ENCODE measurements at places on chromosomes 6 and 20. TPM values are rescaled to one million over a fixed set of nuclear protein-coding genes. Genes with fewer than 3 reads are reported as not detected.

HLA-DPA1 gene
- 12.7 TPM for total RNA-seq

SIRPB1 gene
- 3.5 TPM for total RNA-seq

POPDC3 gene
- total RNA-seq = not detected

ELOVL2 gene
- total RNA-seq = 0.04 TPM

FAM83B gene
- 71.8 TPM for total RNA-seq

MAS1L gene
- not detected for total RNA-seq

ZNF391 gene
- total RNA-seq = 1.4 TPM

EYA2 gene
- 27.7 TPM for total RNA-seq

FOXQ1 gene
- total RNA-seq = 10.0 TPM

TPX2 gene
- 32.6 TPM for total RNA-seq

TRIM31 gene
- total RNA-seq = 0.20 TPM

CLDN20 gene
- not detected for total RNA-seq

PRRC2A gene
- 103 TPM for total RNA-seq

PDYN gene
- total RNA-seq = not detected

TSBP1 gene
- not detected for total RNA-seq

SRF gene
- total RNA-seq = 19.3 TPM

DNA sequence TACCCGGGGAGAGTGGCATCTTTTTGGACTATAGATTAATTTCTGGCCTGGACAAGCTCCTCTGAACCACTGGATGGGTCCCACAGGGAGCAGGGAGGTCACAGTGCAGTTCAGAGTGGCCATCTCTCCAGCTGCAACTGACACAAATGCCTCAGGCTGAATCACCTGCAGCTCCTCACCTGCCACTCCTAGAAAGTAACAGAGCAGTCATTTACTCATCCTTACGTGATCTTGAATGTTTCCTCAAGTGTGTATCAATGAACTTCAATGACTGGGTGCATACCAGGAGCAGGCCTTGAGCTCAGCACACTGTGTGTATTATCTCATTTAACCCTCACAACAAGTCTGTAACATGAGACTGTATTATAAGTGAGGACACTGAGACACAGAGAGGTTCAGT lies 40.0 kb upstream of the SIRPG start:
- ATAC-seq = no peak

DNA sequence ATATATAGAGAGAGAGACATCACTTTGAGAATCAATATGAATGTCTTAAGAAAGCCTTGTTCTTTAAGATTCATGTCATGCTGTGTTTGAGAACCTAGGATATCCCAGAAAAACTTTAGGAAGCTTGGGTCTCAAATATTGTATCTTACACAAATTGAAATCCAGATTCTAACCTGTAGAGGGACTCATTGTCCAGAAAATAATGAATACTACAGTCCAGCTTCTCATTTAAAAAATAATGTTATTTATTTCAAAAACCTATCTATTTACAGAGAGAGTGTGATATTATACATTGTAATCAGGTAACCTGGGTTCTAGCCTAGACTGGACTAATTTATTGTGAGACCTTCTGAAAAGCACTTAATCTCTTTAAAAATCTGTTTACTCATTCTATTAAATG lies 4.2 kb downstream of the RFX6 start:
- no peak for ATAC-seq

GRCh38 chr6:170162011-170162774 lies 128.7 kb downstream of the DLL1 start:
- no peak for ATAC-seq

- ATAC-seq = no peak
Measured at GRCh38 chr20:4998160-4998651, 3.1 kb downstream of the SLC23A2 start.

- no peak for ATAC-seq
Measured at GRCh38 chr6:113110211-113110610, 746.9 kb upstream of the MARCKS start.

GRCh38 chr6:43376551-43376981 lies 7.1 kb upstream of the ZNF318 start:
- peak; percentile 68 for ATAC-seq

DNA sequence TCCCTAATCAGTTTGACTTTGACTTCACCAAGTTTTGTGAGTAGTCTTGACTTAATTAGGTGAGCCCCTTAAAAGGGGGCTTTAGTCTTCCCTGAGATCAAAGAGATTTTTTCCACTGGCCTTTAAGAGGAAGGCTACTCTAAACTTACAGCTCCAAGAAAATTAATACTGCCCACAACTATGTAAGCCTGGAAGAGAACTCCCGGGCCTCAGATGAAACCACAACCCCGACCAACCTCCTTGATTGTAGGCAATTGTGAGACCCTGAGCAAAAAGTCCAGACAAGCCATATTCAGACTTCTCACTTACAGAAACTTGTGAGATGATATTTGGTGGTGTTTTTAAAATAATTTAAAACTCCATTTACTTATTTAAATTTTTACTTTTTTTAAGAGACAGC lies 18.1 kb downstream of the SNX3 start:
- ATAC-seq = no peak

DNA sequence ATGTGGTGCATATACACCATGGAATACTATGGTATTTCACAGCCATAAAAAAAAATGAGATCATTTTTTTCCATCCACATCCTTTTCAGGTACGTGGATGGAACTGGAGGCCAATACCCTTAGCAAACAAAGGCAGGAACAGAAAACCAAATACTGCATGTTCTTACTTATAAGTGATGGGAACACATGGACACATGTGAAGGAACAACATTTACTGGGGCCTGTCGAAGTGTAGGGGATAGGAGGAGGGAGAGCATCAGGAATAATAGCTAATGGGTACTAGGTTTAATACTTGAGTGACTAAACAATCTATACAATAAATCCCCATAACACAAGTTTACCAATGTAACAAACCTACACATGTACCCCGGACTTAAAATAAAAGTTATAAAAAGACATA lies 30.5 kb downstream of the CCN2 start:
- no peak for ATAC-seq

DNA sequence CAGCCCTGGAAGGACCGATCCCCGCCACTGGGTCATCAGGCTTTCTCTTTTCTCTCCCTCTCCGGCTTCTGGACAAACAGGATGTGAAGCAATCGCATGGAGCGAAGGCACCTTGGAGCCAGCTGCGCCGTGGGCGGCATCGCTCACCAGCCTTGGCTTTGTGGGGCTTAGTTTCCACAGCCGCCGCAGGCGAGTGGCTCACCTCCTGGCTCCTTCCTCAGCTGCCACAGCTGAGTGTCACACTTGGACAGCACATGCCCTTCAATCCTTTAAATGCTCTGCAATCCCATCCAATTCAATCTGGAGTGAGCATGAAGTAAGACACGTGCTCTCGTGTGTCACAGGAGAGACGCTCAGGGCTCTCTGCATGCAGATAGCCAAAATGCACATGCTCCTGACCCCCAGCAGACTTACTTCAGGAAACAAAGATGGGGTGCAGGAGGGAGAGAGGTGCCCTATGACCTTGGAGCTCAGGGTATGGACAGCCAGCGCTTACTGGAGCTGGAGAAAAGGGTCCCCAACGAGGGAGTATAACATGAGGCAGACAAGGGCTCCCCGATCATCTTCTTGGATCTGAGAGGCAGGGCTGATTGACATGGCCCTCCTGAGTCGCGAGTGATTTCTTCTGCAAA lies 70.9 kb downstream of the BMP7 start:
- ATAC-seq = peak; percentile 93

GRCh38 chr6:11212664-11213063 lies 19.8 kb downstream of the NEDD9 start:
- ATAC-seq = peak; percentile 41

DNA sequence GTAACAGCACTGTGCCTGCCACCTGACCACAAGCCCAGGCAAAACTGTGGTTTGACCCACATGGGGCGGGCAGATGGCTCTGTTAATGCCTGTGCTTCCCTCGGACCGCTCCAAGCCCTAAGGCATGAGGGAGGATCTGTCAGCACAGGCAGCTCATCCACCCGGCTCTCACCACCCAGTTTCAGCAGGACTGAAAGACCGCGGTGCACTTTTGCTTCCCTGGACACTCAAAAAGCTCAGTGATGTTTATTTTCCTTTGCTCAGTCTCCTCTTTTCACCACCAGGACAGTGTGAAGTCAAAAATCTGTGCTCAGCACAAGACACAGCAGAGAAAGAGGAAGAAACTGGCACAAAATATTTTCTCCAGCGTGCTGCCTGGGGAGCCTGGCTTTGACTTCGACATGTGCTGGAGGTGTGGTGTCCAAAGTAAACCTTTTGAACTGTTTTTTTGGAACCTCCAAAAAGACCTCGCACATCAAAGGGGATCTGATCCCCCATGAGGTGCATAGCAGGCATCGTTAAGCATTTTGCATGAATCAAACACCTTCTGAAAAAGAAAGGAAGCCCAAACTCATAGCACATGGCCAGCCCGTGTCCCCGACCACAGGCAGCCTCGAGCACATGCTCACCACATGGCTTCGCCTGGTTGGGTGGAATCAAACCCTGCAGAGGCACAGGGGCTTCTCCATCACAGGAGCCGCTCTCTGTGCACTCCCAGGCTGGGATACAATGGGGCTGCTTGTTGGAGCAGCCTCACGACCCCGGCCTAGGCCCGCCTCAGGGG lies 441.7 kb upstream of the JARID2 start:
- peak; percentile 56 for ATAC-seq

GRCh38 chr20:18588574-18588933 lies 700 bp downstream of the DTD1 start:
- no peak for ATAC-seq

- ATAC-seq = no peak
Measured at GRCh38 chr6:168160506-168161370, 81.7 kb upstream of the FRMD1 start.

DNA sequence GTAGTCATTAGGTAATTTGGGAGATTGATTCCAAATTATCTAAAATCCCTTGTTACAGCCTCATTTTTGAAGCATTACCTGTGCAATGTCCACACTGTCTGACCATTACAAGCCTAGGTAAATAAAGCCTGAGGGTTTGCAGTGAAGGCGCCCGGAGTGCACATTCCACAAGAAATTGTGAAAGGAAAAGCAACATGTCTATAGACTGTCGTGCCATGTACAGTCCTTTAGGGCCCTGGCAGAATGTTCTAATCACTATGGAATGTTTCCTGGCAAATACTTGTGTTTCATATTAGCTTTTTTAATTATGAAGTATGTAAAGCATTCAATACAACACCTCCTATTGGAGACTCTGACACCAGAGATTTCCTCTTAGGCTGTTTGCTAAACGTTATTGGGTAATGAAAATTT lies 28.9 kb downstream of the PREP start:
- ATAC-seq = peak; percentile 65

DNA sequence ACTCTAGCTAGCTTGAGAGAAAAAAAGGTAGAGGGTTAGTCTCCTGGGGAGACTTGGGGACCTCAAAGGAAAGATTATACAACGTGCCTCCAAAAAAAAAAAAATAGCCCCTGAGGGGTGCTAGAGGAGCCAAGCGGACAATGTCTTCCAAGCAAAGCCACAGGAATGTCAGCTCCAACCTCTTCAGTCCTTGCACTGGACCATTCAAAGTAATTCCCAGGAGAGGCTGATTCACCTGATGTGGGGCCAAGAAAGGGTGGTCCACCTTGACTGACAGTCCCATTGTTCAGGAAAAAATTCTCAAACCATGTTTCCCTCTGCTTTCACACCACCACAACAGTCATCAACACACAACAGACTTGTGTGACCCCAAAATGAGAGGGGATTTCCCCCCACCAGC lies 30.7 kb downstream of the ASIP start:
- ATAC-seq = no peak

- ATAC-seq = no peak
Measured at GRCh38 chr6:101845621-101846020, 452.1 kb downstream of the GRIK2 start.

DNA sequence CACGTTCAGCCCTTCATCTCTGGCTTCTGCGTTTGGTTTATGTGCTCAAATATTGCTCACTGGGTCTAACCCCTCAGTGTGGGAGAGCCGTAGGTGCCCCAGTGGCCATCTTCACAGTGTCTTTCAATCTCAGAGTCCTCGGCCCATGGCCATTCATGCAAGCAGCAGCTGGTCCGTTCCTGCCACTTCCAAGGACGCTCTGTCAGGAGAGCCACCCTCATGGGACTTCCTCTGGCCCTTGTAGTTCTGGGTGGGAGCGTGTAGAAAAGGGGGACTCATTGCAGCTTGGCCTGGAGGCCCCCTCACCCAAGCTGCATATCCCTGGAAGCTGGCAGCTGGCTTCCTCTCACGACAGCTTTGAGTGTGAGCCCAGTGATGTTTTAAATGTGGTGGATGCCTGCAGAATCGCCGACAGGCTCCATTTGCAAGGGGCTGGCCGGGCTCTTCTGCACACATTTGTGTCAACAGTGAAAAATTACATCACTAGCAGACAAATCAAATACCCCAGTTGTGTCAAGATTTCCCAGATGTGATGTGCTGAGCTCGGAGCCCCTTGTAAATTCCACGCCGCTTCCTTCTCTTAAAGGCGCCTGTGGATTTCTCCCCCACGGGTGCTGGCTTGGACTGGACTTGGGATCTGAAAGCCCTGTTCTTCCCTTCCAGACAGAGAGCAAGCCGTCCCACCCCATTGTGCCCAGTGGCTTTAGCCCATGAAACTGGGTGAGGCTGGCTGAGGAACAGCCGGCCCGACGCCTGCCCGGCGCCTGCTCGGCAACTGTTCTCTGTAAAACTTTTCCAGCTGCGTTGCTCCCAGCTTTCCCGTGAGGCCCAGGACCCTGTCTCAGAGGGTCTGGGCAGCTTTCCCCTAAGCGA lies 360.1 kb downstream of the TAF4 start:
- ATAC-seq = no peak
